ENCODE measurements at places on chromosomes 12 and 14. TPM values are rescaled to one million over a fixed set of nuclear protein-coding genes. Genes with fewer than 3 reads are reported as not detected.

The WNT5B gene
- total RNA-seq: 0.47 TPM

The ADAMTS20 gene
- not detected for total RNA-seq

The PLD4 gene
- total RNA-seq: not detected

DNA sequence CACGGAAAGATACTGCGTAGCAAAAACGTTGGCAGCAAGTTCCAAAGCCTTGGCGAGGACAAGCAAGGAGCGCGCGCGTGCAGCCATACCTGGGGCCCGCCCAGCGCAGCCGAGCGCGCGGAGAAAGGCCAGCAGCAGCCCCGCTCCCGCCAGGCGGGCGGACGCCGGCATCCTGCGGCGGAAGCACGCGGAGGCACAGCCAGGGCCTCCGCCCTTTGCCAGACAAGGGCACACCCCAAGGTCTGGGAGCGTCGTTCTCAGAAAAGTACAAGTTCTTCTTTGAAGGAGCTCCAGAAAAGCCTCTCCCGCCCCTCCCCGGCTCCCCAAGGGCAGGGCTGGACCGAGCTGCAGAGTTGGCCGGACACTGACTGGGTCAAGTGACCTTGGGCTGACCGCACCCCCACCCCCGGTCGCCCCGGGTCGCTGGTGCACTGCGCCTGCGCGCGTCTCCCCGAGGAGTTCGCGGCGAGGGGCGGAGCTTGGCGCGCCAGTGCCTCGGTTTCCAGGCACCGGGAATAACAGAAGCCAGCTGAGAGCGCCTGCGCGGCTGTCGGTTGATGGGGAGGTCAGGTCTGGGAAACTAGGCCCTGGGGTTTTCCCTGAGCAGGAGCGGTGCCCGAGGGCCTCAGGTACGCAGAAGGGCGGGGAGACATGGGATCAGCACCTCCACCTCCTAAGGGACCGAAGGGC lies at the start of gene ZC2HC1C:
Gene ZC2HC1C (plus strand): TSS at position 521 of the 690 bp plus-strand sequence. CDS start 933 bp downstream, outside the sequence.
- H3K27ac ChIP-seq: peak within 1 kb of the TSS; percentile 38
- peaks cover under 1% of the 10 kb centered on the region for H3K4me1 ChIP-seq
- no peaks in the 10 kb centered on the region for H3K27me3 ChIP-seq
- DNase-seq: peak; percentile 89
- no peak within 1 kb of the TSS for H3K4me3 ChIP-seq

DNA sequence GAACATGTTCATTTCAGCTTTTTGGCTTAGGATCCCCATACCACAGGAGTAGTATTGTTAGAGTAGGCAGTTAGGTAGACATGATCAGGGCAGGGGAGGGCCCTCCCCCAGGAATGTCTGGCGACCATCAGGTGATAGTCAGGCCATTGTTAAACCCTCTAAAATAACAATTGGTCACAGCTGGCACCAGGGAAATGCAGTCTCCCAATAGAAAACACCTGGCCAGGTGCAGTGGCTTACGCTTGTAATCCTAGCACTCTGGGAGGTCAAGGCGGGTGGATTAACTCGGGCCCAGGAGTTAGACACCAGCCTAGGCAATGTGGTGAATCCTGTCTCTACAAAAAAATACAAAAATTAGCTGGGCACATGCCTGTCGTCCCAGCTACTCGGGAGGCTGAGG lies 187.1 kb downstream of the MON2 start:
- no peak overlapping the region for H3K27ac ChIP-seq
- H3K4me3 ChIP-seq: no peak overlapping the region
- peaks cover 8% of the 10 kb centered on the region for H3K4me1 ChIP-seq
- H3K36me3 ChIP-seq: peaks cover 4% of the 10 kb centered on the region
- peaks cover 36% of the 10 kb centered on the region for H3K27me3 ChIP-seq
